ENCODE measurements at places on chromosomes 12 and 14.
A peak's percentile ranks its signal among the peaks of the same experiment; 100 is the strongest.

DNA sequence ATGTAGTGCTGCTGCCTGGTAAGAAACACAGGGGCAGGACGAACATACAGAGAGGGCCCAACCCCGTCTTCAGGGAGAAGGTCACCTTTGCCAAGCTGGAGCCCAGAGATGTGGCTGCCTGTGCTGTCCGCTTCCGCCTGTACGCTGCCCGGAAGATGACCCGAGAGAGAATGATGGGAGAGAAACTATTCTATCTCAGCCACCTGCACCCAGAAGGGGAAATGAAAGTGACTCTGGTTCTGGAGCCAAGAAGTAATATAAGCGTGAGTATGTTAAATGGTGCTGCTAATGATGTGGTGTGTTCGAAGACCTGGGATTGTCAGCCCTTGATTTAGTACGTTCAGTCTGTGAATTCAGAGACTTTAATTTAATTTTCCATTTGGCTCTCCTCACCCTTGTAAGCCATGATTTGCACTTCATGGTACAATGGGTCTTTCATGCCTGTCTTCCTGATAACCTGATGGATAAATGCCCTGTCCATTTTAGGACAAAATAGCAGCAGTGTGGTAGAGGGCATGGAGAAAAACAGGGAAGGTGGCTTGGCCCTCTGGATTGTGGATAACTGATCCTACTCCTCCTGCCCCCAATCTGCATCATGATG lies 318.9 kb downstream of the SNAPC1 start:
- DNase-seq: no peak

DNA sequence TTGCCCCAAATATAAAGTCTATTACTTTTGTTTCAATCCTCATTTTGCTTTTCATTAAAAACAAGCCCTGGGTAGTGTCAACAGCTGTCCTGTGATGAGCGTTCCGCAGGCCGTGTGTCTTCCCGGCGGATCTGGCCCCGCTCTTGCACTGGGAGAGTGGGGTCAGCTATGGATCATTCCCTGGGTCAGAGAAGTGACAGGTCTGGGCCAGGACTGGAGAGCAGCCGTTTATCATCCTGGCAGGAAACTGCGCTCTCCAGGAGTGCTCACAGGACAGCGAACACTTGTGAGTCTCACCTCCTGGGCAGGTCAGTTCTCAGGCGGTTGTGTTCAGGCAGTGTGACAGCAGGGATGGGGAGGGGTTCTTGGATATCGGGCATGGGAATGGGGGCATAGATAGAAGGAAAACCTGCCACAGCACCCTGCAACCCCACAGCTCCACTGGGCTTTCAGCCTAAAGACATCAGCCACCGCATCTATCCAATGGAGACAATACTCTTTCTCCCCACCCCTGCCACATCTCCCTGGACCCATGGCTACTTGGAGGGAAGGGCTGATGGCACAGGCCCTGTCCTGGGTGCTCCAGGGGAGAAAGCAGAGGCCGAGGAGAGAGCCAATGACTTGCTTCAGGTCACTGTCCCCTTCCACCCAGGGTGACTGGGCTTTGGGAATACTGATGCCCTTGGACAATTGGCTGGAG lies 47.8 kb upstream of the CHGA start:
- DNase-seq: no peak

- peak; percentile 75 for DNase-seq
Measured at GRCh38 chr14:64823305-64823861, 56.3 kb downstream of the SPTB start.

DNA sequence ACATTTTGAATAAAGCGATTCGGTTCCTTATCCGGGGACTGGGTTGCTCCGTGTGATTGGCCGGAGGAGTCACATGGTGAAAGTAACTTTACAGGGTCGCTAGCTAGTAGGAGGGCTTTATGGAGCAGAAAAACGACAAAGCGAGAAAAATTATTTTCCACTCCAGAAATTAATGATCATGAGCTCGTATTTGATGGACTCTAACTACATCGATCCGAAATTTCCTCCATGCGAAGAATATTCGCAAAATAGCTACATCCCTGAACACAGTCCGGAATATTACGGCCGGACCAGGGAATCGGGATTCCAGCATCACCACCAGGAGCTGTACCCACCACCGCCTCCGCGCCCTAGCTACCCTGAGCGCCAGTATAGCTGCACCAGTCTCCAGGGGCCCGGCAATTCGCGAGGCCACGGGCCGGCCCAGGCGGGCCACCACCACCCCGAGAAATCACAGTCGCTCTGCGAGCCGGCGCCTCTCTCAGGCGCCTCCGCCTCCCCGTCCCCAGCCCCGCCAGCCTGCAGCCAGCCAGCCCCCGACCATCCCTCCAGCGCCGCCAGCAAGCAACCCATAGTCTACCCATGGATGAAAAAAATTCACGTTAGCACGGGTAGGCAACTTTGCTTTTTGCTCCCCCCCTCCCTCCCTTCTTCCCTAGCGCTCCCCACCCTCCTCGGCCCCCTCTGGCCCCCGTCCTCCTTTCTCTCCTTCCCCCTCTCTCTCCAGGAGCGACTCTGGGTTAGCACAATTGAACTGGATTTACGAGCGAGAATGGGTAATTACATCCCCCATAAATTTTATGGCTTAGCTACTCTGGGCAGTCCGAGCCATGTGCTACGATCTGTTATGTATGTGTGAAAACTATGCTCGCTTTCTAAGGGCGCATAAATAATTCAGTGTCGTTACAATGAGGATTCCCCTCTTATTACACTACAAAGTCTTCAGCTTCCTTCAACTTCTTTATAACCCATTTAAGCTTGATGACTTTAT lies at the start of gene HOXC4:
TSS of gene HOXC4 (plus strand) at position 85 of the 991 bp plus-strand sequence. CDS start at position 173, 88 bp downstream.
- peak; percentile 26 for DNase-seq

GRCh38 chr12:102642199-102642598 lies 161.8 kb upstream of the IGF1 start:
- DNase-seq: peak; percentile 49

DNA sequence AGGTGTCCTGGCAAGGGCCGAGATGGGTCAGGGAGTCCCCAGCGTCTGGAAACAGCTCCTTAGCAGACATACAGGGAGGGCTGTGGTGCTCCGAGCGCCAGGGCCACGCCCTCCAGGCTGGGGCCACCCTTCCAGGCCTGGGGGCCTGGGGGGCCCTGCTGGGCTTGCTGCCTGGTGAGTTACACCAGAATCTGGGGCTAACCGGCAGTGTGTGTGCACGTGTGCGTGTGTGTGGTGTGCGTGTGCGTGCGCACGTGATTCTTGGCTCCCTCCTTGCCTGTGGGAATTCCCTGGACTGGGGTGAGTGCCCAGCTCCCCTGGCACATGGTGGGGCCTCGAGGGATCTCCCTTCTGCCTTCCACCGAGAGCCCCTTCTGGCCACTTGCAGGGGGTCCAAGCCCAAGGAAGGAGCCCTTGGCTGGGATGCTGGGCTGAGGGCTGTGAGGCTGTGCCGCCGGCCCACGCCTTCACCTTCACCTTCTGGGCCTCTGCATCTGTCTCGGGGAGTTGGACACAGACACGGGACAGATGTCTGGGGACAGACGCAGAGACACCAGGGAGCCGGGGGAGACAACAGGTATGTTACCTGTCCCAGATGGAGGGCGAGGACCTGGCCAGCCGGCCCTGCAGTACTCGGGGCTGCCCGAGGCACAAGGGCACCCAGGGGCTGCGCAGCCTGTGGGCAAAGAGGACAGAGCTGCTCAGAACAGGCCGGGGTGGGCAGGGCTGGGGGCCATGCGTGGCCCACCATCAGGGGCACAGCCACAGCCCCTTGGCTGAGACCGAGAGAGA lies 37.2 kb downstream of the BEGAIN start:
- DNase-seq: no peak

Data from EL (cell line).